ENCODE measurements at places on chromosomes 7 and 10.
A peak's percentile ranks its signal among the peaks of the same experiment; 100 is the strongest.

- DNase-seq, result no peak
These were observed 106.9 kb upstream of the BET1 start for GRCh38 chr7:94111009-94111408.

DNA sequence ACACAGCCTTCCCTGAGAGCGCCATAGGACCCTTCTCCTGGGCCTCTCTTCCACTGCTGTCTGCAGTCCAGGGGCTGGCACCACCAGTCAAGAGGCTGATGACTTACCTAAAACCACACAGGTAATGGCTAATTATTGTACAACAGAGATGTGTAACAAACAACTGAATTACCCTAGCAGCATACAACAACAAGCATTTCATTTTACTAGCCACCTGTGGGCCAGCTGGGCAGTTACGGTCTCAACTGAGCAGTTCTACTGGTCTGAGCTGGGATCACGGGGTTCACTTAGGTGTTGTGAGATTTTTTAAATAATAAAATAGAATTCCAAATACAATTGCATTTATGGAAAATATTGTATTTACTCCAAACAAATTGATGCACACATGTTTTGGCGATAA is 431.9 kb downstream of the TNS3 start:
- DNase-seq, result no peak

DNA sequence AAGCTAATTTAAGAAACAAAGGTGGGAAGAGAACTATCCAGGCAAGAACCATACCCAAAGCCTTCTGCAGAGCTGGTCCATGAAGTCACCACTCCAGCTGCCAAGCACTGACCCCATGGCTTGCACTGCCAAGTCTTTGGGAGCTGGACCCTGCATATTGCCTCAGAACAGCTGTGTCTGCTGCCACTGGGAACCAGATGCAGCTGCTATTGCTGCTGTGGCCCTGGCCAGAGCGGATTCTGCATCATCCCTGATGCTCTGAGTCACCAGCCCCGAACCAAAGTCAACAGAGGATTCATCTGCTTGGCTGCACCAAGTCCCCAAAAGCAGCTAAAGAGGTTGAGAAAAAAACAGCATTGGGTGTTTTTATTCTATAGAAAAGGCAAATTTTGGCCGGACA is 39.2 kb upstream of the GSAP start:
- DNase-seq, result no peak

DNA sequence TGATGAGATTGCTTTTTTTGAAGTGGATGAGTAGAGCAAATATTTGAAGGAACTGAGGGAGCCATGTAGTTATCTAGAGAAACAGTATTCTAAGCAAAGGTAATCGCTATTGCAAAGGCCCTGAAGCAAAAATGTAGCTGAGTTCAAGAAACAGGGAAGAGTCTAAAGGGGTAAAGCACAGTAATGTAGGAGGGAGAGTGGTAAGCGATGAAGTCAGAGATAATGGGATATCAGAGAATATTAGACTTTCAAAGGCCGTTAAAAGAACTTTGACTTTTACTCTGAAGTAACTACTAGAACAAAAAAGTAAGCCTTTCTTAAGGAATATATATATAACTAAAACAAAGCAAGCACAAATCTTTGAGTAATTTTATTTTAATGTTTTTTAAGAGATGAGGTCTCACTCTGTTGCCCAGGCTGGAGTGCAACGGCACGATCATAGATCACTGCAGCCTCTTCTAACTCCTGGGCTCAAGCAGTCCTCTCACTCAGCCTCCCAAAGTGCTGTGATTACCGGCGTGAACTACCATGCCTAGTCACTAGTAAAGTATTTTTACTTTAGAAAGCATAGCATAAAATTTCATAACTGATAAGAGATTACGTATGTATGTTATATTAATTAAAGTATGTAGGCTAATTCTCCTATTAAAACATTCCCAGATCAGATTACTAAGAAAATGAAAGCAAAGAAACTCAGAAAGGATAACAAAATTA is 61.7 kb upstream of the OIT3 start:
- DNase-seq, result no peak

- DNase-seq, result no peak
These were observed 23.3 kb upstream of the MNX1 start for GRCh38 chr7:157033483-157034473.

- no peak for DNase-seq
These were observed 17.1 kb downstream of the MBL2 start for GRCh38 chr10:52755297-52756062.

DNA sequence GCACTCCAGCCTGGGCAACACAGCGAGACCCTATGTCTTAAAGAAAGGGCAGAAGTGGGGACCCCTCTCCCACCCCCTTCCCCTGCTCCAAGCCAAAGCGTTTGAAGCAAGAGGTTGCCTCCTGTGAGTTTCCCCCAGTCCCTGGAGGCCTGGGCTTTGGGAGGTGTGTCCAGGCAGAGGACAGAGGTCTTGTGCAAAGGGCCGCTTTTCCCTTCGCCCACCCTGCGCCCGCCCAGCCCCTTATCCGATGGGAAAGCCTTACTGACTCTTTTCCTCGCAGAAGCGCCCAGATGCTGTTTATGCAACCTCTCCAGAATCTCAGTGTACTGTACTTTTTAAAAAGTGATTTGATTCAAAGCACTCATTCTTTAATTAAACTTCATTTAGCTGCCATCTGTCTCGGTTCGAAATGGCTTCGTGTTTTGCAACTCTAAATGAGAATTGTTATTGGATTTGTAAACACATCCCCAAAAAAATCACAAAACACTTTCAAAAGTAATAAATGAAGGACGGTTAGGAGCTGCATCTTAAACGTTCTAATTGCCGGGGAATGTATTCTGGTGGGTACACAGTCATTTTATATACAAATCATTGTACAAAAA is 50.5 kb upstream of the GTF2I start:
- DNase-seq, result no peak

GRCh38 chr10:50369931-50370330 is 118.6 kb upstream of the ASAH2 start:
- DNase-seq, result peak; percentile 16

- DNase-seq, result no peak
These were observed 17.2 kb upstream of the PAPSS2 start for GRCh38 chr10:87642486-87642885.

GRCh38 chr10:15791816-15792524 is 68.3 kb downstream of the MINDY3 start:
- DNase-seq, result no peak

DNA sequence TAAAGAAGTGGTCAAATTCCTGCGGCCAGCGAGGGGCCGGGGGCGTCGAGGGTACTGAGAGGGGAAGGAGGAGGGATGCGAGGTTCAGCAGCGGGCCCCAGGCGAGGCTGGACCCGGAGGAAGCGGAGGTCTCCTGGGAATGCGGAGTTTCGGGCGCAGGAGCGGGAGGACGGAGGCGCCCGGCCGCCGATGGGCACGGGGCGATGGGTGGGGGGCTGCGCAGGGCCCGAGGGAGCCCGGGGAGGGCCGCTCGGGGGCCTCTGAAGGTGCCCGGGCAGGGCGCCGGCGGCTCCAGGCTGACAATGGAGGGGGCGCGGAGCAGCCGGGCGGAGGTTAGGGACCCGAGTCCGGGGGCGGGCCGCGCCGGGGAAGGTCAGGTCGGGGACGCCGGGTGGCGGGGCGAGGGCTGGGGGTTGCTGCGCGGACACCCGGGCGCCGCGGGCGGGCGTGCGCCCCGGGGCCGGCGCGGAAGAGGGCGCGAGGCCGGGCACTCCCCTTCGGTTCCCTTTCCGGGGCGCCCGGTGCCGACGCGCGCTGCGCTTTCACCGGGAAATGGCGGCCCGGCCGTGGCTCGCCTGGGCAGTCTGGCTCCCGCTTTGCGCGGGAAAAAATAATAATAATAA is 683 bp downstream of the MACROH2A2 start:
- no peak for DNase-seq

DNA sequence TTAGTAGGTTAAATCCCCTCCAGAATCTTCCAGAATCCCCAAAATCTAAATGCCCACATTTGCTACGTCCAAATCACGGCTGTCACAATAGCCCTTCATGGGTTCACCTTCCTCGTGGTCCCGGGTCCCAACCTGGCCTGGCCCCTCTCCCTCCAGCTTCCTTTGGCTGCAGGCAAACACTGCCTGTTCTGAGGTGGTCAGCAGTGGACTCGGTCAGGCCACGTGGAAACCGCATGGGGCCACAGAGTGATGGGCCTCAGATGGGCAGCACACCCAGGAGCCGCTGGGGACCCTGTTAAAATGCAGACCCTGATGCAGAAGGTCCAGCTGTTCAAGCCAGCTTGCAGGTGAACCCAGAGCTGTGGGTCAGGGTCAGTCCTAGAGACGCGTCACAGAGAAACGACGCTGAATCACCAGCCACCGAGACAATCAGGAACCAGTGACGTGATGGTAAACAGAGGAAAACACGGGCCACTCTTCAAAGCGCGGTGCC is 588.6 kb downstream of the DNAJB6 start:
- no peak for DNase-seq

GRCh38 chr10:102509387-102509786 is 5.6 kb downstream of the SUFU start:
- peak; percentile 74 for DNase-seq

- no peak for DNase-seq
These were observed 94.4 kb upstream of the FGFR2 start for GRCh38 chr10:121692626-121693025.

- DNase-seq, result peak; percentile 61
These were observed 53.5 kb downstream of the PODXL start for GRCh38 chr7:131502810-131503508.

GRCh38 chr7:80881351-80881900 is 37.4 kb downstream of the SEMA3C start:
- DNase-seq, result no peak

- DNase-seq, result peak; percentile 23
These were observed 164.4 kb downstream of the SVIL start for GRCh38 chr10:29470355-29470705.

DNA sequence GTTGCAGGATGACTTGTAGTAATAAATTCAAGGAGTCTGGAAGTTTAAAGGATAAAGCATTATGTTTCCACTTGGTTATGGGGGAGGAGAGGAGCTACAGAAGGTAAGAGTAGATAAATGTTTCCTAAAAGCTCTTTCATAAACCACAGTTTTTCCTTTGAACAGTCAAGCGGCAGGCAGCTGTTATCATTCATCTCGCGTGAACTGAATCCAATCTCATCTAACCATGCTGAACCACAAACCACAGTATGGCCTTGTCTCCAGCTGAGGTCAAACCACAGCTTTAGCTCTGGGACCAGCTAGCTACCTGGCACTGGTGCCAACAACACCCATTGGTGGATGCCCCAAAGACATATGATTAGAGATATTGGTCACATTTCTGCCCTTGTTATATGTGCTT is 63.3 kb downstream of the NOC3L start:
- no peak for DNase-seq

GRCh38 chr7:43648473-43649406 is 65.8 kb downstream of the STK17A start:
- peak; percentile 87 for DNase-seq

GRCh38 chr7:85039196-85039923 is 147.5 kb downstream of the SEMA3D start:
- DNase-seq, result no peak

GRCh38 chr10:62025901-62026879 is 124.7 kb downstream of the ARID5B start:
- DNase-seq, result no peak

- no peak for DNase-seq
These were observed 110.7 kb downstream of the INPP5A start for GRCh38 chr10:132648072-132648850.

- DNase-seq, result no peak
These were observed 161.7 kb upstream of the BMPER start for GRCh38 chr7:33743594-33743993.

- DNase-seq, result no peak
These were observed 36.0 kb downstream of the DPYSL4 start for GRCh38 chr10:132222726-132223125.

DNA sequence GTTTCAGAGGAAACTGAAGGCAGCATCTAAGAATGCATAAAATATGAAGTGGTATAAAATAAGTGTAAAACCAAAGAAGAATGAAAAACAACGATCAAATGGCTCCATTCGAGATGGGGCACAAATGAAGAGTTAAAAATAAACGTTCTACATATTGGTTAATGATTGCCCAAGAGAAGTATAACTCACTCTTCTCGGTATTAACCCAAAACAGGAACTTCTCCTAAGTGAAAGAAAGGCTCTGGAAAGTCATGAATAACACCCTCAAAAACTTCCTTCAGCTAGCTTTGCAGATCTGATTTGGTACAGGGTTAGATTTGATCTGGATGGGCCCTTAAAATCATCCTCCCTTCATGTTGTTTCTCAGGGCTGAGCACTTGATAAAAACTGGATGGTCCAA is 94.3 kb upstream of the ADO start:
- no peak for DNase-seq

DNA sequence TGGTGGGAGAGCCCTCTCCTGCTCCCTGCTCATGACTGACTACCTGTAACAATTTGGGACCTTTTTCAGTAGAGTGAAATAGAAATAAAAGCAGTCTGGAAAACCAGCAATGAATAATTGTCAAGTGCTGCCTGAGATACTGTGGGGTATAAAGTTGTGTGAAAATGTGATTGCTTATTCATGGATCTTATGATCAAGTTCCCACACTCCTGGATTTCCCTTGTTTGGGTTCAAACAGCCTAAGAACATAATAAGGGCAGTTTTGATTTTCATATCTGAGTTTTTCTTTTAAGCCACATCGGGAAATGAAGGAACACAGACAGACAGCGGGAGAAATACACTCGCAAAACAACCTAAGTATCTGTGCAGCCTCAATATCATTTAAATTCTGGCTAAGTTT is 52.9 kb downstream of the CALD1 start:
- DNase-seq, result peak; percentile 22

GRCh38 chr7:83936056-83936708 is 258.4 kb downstream of the SEMA3A start:
- DNase-seq, result peak; percentile 82

- DNase-seq, result peak; percentile 89
These were observed 8.4 kb upstream of the PGAM2 start for GRCh38 chr7:44073664-44074348.

DNA sequence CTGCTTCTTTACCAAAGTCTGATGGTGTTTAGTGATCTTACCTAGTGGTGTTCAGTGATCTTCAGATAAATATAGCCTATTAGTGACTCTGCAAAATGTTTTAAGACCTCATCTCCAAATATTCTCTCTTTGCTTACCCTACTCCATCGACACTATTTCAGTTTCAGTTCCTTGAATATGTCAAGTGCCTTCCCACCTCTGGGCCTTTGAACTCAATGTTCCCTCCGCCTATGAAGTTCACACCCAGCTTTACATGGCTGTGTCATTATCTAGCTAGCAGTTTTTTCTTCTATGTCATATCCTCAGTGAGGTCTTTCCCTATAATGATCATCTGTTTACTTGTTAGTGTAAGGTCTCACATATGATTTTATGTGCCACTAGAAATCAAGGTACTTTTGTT is 322.6 kb downstream of the DGKB start:
- no peak for DNase-seq

GRCh38 chr7:39430441-39430840 is 135.8 kb upstream of the YAE1 start:
- DNase-seq, result no peak

DNA sequence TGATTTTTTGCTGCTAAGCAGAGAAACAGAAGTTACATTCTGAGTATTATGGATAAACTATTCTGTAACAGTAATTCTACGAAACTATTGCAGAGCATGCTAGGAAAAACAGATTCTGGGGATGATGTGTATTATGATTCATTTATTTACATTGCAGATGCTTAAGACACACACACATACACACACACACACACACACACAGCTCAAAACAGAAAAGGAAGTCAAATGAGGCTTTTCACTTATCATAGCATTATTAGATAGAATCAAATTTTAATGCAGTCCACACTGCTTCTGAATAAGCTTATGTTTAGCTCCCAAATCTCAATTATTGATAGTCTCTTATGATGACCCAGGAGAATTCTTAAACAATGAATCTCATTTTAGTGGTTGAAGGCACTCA is 307.2 kb downstream of the HGF start:
- DNase-seq, result no peak

GRCh38 chr10:30863516-30864210 is 168.0 kb downstream of the ZNF438 start:
- DNase-seq, result no peak

All from lung microvascular endothelial cell (primary cell).